Lower leg skin (tissue), 4 donors: ENCODE measurements at places on chromosomes 4 and X. TPM values are rescaled to one million over a fixed set of nuclear protein-coding genes. Genes with fewer than 3 reads are reported as not detected.

DNA sequence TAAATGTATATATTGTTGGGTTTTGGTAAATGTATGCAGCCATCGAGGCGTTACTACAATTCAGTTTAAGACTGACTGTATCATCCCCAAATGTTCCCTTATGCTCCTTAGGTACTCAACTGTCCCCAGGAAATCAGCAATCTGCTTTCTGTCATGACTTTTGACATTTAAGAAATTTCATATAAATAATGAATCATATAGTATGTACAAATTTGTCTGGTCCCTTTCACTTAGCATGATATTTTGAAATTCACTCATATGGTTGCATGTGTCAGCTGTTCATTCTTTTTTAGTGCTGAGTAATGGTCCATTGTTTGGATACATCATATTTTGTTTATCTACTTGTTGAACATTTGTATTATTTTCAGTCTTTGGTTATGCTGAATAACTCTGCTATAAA lies 218.8 kb downstream of the C4orf33 start:
- DNase-seq = no peak

- no peak for DNase-seq
Observed at GRCh38 chrX:9770319-9770718, 4.7 kb upstream of the GPR143 start.

DNA sequence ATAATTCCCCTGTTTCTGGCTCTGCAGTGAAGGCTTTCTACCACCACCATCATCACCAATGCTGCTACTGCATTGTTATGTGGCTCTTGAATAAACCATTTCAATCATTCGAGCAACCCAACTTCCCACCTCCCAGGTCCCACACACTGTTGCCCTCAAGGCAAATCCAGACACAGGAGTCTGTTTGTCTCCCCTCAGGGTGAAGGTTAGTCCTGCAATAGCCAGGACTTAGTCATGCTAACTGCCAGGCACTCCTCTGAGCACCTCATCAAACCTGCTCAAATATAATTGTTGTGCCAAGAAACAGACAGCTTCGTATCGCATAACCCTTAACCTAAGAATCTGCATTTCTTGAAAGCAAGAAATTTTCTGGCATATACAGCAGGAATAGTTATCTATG lies 213.2 kb downstream of the KDR start:
- no peak for DNase-seq

GRCh38 chr4:54764476-54764875 lies 106.7 kb downstream of the KIT start:
- no peak for DNase-seq

DNA sequence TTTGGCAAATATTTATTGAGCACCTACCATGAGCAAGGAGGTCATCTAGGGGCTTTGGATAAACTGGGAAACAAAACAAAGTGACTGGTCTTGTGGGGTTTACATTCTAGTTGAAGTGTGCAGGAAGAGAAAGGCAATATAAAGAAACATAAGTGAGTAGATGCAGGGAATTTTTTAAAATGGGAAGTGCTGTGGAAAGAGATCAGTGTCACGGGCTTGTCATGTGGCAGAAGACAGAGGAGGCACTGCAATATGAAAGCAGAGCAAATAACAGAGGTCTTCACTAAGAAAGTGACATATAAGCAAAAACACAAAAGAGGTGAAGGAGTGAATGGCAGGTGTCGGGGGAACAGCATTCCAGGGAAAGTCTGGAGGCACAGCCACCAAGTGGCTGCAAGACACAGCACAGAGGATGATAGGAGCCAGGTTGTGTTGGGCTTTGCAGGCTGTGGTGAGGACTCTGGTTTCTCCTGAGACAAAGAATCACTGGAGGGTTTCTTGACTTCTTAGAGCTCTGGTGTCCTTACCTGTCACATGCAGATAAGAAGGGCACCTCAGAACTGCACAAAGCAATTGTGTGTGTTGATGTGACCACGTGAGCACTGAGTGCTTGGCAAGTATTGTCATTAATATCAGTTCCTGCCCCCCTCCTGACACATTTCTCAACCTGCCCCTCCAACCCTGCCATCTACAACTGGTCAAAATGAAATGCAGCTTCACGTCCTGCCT lies 143.5 kb downstream of the TSPAN5 start:
- no peak for DNase-seq

DNA sequence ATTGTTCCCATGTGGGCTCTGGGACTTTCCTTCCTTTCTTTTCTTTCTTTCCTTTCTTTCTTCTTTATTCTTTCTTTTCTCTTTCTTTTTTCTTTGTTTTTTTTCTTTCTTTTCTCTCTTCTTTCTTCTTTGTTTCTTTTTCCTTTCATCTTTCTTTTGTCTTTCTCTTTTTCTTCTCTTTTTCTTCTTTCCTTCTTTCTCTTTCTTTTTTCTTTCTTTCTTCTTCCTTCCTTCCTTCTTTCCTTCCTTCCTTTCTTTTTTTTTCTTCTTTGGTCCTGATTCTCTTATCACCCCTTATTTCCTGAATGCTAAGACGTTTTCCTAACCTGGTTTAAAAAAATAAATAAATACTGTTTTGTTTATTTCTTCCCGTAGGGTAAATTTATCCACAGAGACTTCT lies 93.2 kb downstream of the CRLF2 start:
- DNase-seq = no peak

- no peak for DNase-seq
Observed at GRCh38 chrX:122512561-122513072, 671.5 kb upstream of the GRIA3 start.

DNA sequence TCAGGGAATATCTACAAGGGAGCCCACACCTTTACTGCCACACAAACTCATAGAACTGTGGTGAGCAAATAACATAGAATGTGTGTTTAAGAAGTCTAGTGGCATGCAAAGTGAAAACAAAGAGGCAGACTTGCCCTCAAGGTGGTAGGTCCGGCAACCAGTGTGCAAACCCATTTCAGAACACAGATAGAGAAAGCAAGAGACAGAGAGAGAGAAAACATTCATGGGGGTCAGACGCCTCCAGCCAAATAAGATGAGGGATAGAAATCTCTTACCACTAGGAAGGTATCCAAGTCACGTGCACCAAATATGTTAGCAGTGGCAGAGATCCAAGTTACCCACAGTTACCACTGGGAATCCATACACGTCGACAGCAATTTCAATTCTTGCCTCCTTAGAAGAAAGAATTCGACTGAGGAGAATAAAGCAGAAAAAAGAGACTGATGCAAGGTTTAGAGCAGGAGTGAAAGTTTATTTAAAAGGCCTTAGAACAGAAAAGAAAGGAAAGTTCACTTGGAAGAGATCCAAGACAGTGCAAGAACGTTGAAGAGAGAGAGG lies 252.8 kb downstream of the NAP1L3 start:
- no peak for DNase-seq

- DNase-seq = no peak
Observed at GRCh38 chrX:91080822-91081221, 353.8 kb upstream of the PABPC5 start.

DNA sequence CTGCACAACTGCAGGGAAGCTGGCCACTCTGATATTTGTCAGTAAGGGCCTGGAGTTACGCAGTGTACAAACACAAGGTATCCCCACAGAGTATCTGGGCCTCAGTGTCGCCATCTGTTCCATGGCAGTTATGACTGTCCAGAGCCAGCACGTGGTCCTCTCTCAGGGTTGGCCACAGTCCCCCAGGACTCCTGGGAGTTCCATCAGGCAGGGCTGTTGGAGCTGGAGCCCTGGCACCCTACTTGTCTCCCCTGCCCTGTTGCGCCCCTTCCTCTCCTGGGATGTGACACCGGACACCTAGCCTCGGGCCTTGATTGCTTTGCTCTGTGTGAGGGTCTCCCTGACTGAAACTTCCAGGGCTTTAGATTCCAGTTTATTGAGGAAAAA lies 8.4 kb downstream of the HTRA3 start:
- DNase-seq = no peak

DNA sequence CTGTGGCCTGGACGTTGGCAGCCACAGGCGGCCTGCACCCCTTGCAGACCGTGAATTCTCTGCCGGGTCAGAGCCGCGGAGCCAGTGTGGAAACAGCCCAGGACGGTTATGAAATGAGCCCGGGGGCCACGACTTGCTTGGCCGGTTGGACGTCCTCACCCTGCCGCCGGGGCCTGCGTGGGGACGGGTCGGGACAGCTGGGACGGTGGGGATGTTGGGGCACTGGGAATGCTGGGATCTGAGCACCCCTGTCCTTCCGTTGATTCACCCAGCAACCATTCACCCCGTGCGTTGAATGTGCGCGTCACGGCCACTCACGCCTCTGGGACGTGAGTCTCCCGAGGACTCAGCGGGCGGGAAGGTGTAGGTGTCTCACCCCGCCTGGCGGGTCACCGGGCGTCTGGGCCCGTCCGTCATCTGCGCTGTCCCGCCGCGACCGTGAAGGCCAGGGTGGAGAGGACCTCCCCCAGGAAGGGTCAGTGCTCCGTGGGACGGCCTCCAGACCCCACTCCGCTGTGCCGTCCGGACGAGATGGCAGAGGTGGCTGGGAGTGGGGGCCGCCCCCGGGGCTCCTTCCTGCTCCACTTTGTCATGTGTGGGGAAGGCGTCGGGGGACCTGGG lies 4.5 kb upstream of the PLCXD1 start:
- DNase-seq = no peak

- DNase-seq = no peak
Observed at GRCh38 chr4:18536428-18536827, 514.9 kb upstream of the LCORL start.

GRCh38 chr4:153138736-153139135 lies 65.5 kb upstream of the TRIM2 start:
- no peak for DNase-seq

- DNase-seq = no peak
Observed at GRCh38 chrX:28969126-28969525, 381.9 kb downstream of the IL1RAPL1 start.

DNA sequence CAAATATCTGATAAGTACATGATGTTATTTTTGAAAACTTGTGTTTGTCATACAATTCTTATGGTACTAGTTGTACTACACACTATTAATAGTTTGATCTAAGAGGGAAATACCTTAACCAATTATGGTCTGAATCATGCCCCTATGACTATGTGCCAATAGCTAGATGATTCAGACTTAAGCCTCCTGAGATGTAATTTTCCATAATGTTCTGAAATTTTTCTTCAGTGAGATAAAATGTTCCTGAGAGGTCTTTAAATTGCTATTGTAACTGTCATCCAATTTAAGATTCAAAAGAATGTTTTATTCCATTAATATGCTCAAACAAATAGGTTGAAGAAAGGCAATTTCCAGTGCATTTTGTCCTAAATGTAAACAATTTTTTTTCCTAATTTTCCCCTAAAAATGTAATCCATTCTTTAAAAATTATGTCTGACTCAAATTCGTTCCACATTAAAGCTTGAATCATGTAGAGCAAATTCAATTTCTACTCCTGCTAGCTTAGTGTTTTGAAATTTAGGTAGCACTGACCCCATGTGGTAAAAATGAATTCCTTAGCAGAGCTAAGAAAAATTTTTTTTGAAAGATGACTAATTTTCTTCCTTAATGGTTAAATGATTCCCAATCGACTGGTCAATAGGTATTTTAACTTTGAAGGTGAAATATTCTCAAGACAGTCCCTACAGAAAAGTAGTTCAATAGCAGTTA lies 49.1 kb downstream of the APOOL start:
- DNase-seq = no peak

DNA sequence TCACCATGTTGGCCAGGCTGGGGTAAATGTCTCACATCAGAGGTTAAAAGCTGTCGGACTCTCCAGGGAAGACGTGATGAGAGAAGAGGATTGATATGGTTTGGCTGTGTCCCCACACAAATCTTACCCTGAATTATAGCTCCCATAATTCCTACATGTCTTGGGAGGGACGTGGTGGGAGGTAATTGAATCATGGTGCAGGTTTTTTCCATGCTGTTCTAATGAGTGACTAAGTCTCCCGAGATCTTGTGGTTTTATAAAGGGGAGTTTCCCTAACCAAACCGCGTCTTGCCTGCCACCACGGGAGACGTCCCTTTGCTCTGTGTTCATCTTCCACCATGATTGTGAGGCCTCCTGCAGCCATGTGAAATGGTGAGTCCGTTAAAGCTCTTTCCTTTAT lies 64.4 kb downstream of the ASMT start:
- DNase-seq = no peak

- no peak for DNase-seq
Observed at GRCh38 chr4:54929459-54929858, 195.9 kb downstream of the KDR start.

- no peak for DNase-seq
Observed at GRCh38 chrX:45622538-45622937, 421.9 kb upstream of the DIPK2B start.

GRCh38 chr4:95061220-95061619 lies 303.5 kb downstream of the BMPR1B start:
- no peak for DNase-seq

DNA sequence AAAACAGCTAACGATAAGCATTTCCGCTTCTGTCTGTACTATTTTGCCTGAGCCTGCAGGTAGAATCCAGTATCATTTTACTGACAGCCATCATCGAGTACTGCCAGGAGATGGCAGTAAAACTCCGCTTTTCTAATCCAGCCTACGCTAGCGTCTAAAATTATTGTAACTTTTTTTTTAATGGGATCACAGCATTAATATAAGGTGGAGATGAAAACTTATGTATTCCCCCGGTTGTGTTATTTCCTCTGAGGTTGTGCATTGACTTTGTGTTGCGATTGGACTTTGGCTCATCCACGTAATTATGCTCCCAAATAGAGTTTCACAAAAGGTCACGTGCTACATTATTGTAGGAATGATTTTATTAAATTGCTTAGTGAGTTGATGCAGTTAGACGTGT lies 248.1 kb downstream of the C4orf33 start:
- DNase-seq = no peak

GRCh38 chrX:13485167-13485566 lies 84.2 kb upstream of the EGFL6 start:
- no peak for DNase-seq

DNA sequence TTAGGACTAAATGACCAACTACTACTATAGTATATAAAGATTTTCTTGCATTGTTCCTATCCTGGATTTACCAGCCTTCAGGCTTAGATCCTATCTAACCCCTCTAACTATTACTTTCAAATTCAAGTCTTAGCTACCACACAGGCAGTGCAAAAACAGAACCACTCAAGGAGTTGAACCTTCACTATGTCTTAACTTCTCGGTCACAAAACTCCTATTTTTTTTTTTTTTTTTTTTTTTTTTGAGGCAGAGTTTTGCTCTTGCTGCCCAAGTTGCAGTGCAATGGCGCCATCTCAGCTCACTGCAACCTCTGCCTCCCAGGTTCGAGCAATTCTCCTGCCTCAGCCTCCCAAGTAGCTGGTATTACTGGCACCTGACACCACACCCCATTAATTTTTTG lies 6.3 kb upstream of the FAM200B start:
- DNase-seq = no peak

The MTTP gene
- 0.47 TPM for total RNA-seq

The CCDC149 gene
- total RNA-seq = 6.2 TPM

The HNRNPH2 gene
- 43.5 TPM for total RNA-seq

The XK gene
- 2.5 TPM for total RNA-seq

The DACH2 gene
- total RNA-seq = not detected

The PLCXD1 gene
- 65.9 TPM for total RNA-seq

The ADH7 gene
- 0.34 TPM for total RNA-seq

The MAGEE2 gene
- 0.19 TPM for total RNA-seq

The MXRA5 gene
- 6.0 TPM for total RNA-seq
